ENCODE measurements at places on chromosomes 4 and X.

DNA sequence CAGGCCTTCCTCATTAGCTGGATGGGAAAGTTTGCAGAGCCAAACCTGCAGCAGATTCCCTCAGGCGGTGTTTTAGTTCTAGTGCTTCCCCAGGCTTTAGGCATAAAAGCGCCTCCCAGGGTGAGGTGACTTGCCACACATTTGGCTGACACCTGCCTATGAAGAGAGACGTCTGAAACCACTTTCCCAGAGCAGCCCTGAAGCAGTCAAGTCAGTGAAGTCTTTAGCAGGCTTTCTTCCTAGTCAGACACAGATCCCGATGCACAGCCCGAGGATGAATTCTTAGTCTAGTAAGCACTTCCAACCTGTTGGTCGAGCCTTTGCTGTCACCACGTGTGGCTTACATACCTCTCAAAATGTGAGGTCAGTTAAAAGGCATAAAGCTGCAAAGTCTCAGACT is 484.1 kb downstream of the SMARCA1 start:
- no peak for DNase-seq

DNA sequence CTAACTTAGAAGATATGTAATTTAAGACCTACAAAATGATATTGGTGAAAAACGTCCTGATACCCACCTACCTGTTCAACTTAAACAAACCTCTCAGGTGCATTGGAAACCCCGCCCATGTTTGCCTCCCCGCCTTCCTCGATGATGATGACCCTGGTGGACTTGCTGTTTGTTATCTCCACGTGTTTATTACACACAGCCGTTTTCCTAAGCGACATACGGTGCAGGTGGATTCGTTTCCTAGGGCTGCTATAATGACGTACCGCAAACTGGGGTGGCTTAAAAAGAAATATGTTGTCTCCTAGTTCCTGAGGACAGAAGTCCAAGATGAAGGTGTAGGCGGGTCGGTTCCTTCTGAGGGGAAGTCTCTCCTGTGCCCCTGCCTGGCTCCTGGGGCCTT is 110.7 kb downstream of the GPR143 start:
- DNase-seq, result no peak

DNA sequence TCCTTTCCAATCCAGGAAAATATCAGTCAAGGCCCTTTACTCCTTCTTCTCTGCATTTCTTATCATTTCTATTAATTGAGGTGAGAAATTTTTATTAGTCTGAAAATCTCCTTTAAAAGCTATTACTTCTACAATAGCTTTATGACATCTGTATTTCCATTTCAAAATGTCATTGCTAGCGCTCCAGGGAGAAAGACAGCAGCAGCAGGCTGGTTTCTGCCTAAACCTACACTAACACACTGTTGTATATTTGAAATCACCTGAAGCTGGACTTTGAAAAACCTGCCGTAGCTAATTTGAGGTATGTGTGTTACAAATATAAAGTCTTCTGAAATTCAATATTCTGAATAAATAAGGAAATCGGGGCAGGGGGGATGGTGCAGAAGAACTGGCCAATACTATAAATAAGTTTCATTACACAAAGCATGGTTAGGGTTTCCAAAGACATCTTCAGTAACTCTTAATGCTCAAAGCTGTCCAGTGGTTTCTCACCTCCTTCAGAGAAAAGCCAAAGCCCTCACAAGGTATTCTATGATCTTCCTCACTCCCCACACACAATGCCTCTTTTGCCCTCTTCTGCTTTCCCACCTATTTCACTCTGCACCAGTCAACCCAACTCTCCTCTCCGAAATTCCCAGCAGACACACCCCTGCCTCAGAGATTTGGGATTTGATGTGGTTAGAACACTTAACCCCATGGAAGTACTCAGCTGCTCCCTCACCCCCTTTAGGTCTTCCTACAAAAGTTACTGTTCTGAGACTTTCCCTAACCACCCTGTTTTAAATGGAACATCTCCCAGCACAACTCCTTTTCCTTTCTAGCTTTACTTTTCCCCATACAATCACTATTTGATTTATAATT is 122.7 kb downstream of the PPP3CA start:
- no peak for DNase-seq

GRCh38 chrX:109264878-109265277 is 217.0 kb downstream of the GUCY2F start:
- DNase-seq, result no peak

DNA sequence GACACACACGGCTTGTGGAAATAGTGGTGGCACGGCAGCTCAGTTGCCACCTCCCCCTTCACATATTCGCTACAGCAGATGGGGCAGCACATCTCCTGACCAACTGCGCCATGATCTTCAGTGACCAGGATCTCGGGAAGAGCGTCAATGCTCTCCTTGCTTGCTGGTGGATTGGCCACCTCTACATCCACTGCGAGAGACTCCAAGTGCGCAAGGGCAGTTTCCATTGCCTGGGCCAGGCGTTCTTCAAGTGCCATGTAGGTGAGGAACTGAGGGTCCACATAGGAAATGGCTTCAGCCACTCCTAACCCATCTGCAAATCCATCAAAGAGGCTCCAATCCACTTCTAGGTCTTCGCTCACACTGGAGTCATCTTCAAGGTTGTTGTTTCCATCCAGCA is 3.9 kb downstream of the PJA1 start:
- DNase-seq, result no peak

DNA sequence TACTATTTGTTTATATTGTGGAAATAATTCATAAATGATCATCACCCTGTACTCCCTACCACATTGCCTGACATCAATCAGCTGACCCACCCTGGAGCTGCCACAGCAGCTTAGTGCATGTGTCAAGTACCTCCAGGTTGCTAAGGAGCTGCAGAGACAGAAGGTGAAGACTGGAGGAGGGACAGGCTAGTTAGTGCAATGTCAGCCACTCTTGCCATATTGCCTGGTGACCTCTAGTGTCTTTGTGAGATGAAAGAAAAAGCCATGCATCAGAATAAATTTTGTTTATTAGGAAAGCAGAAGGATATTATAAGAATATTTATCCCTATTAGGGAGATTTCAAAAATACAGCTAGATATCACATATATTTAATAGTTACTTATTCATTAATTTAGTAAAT is 243.9 kb upstream of the FAT4 start:
- no peak for DNase-seq

GRCh38 chr4:24007860-24008261 is 118.0 kb upstream of the PPARGC1A start:
- no peak for DNase-seq

GRCh38 chr4:101942891-101943290 is 152.4 kb downstream of the BANK1 start:
- DNase-seq, result no peak

GRCh38 chr4:76611616-76612207 is 176.7 kb downstream of the SHROOM3 start:
- no peak for DNase-seq

- DNase-seq, result no peak
Observed at GRCh38 chr4:140085062-140085622, 68.8 kb downstream of the MAML3 start.

DNA sequence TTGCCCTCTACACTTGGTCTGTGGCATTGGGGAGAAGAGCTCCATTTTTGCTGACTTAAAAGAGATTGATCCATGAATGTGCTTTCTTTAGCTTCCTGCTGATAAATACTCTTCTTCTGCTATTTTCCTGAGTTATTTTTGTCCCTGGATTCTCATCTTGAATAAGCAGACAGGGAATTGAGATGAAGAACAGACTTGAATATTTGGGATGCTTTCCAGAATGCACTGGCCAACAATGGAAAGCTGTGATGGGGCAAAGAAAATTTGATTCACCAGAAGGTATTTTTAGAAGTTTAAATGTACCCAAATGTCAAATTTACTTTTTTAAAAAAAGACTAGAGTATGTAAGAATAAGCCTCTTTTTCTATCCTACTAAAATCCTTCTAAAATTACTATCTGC is 309.9 kb upstream of the PPP1R2C start:
- no peak for DNase-seq

GRCh38 chr4:105679186-105679585 is 29.3 kb downstream of the INTS12 start:
- no peak for DNase-seq

DNA sequence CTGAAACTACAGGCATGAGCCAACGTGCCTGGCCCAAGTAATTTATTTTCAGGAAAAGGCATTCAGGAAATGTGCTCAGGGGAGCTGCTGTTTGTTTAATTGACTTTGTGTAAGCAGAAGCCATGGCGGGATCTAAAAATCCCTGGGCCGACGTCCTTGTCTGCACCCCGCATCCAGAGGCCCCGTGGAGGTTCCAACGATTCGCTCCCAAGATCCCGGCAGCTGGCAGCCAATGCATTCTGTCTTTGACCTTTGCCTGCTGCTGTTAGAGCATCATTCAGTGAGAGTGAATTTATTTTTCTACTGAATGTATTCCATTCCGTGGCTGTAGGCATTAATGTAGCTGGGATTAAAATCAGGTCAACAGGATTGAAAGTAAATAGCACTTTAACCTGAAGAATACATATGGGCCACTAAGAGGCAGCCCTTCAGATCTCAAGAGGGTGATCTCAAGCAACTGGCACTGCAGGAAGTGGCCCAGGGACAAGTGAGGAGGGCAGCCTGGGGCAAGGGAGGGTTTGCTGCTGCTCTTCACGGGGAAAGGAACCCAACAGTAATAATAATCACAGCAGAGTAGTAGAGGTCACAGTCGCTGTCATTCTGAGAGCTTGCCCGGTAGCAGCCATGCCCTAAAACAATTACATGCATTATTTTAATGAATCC is 75.2 kb downstream of the PSAPL1 start:
- peak; percentile 84 for DNase-seq

DNA sequence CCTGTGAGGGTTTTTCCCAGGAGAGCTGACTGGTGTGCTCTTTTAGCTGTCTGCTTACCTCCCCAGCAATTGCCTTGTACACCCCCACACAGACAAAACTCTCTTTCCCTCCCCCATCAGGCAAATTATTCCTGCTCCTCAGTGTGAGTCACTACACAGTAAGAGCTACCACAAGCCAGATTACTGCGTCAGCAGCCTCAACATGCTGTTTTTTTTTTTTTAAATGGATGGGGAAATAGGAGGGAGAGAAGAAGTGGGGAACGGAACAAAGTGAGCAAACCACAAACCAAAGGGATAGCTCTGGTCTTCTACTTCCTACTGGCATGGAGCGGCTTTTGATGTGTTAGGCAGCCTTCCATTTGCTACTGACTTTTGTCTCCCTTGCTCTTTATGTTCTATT is 107.5 kb upstream of the ACSL4 start:
- no peak for DNase-seq

GRCh38 chr4:117908306-117909207 is 125.7 kb upstream of the NDST3 start:
- no peak for DNase-seq

GRCh38 chr4:118113220-118113619 is 78.9 kb downstream of the NDST3 start:
- DNase-seq, result no peak

DNA sequence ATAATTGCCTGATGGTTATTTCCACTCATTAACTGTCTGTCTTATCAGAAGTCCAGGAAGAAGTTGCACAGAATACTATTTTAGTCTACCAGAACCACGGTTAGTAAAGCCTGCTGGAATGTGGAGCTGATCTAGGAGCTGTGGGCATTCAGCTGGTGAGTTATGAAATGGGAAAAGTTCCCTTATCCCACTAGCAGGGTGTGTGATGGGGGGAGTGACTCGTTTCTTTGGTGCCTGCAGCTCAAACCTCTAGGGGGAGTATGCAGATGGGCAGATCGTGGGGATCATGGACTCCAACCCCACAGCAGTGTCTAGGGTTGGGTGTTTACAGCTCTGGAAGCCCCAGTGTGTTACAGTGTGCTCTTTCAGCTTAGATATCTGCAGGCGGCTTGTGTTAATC is 305.7 kb upstream of the BOD1L1 start:
- DNase-seq, result no peak

- DNase-seq, result no peak
Observed at GRCh38 chrX:152074163-152074562, 64.2 kb downstream of the MAGEA10 start.

GRCh38 chr4:108902769-108903168 is 139.9 kb upstream of the ETNPPL start:
- no peak for DNase-seq

- DNase-seq, result no peak
Observed at GRCh38 chrX:130094696-130095095, 15.6 kb downstream of the ELF4 start.

DNA sequence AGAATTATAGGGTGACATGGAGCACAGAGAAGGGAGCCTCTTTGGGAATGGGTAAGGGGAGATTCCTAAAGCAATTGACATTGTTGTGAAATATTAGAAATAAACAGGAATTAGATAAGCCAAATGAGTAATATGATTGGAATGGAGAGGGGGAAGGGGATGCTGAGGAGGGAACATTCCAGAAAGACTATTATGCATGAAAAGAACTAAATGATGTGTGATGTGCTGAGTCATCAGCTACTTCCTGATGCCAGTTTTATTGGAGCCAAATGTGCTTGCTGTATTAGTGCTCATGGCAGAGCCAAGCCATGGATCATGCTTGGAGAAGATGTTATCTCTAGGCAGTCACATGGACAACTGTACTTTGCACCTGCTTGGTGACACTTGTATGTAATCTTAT is 189.0 kb upstream of the HCCS start:
- DNase-seq, result no peak

- no peak for DNase-seq
Observed at GRCh38 chr4:16694884-16695276, 203.6 kb downstream of the LDB2 start.

GRCh38 chrX:24231131-24231540 is 81.6 kb downstream of the ZFX start:
- no peak for DNase-seq

DNA sequence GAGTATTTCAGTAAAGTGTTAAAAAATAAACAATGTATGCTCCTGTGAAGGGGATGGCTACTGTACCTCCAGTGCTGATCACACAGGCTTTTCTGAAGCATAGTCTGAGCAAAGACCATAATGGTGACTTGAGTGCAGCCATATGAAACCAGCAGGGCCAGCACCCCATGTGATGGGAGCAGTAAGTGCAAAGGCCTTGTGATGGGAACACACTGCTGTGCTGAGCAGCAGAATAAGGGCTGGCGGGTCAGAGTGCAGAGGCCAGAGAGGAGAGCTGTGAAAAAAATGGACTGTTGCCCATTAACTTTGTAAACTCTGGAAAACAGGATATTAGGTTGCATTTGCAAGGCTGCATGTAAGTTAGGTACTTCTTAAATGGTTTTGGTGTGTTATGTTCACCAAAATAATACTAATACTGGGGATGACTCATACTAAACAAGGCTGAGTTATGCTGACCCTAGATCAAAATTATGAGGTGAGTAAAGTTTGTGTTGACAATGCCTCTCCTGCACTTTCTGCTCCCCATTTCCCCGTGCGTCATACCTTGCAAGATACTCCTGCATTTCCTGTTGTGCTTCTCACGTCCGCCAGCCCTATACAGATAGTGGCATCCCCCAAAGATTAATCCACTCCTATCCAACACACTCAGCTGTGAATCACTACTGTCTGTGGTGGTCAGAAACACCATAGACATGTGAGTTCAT is 67.0 kb upstream of the FAM9A start:
- DNase-seq, result no peak

- no peak for DNase-seq
Observed at GRCh38 chr4:74097631-74098426, 1.2 kb downstream of the CXCL2 start.

GRCh38 chr4:26086621-26087441 is 172.8 kb downstream of the SMIM20 start:
- no peak for DNase-seq

- no peak for DNase-seq
Observed at GRCh38 chr4:139858436-139859205, 193.0 kb downstream of the MGST2 start.
